Stimulated activated CD8-positive, alpha-beta memory T cell treated with anti-CD3 and anti-CD28 coated beads, Interleukin-2, amount 100 ng/mL, for 1 hour (primary cell): ENCODE measurements at places on chromosomes 16 and 17.

DNA sequence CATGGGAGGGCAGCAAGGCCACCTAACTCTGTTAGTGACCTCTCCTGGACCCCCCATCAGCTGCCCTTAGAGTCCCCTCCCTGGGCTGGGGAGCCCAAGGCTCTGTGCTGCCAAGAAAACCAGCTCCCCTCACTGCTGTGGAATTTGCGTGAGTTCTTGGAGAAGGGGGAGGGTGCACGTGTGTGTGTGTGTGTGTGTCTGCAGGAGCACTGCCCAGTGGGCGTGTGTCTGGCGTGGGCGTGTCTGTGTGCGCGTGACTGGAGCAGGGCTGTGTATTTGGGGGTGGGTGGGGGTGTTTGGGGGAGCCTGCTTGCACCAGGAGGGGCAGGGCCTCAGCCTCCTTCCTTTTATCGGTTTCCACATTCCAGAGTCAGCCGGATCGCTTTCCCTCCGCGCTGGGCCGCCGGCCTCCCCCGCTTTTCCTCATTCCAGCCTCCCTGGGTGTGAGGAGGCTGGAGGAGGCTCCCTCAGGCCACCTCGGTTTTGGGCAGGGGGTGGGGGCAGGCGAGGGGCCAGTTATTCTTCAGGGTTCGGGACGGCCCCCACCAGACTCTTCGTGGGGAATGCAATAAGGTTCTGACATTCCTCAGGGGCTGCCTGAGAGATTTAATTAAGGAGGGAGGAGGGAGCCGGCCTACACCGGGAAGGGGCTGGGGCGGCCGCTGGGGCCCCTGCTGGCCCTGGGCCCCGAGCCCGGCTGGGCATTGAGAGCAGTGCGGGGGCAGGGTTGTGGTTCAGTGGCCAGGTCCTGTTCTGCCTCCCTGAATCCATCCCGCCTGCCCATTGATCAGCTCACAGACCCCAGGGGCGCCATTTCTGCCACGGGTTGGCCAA is 2.5 kb downstream of the VASN start:
- DNase-seq: no peak

GRCh38 chr17:48231995-48232959 is 124.7 kb downstream of the SNX11 start:
- no peak for DNase-seq

DNA sequence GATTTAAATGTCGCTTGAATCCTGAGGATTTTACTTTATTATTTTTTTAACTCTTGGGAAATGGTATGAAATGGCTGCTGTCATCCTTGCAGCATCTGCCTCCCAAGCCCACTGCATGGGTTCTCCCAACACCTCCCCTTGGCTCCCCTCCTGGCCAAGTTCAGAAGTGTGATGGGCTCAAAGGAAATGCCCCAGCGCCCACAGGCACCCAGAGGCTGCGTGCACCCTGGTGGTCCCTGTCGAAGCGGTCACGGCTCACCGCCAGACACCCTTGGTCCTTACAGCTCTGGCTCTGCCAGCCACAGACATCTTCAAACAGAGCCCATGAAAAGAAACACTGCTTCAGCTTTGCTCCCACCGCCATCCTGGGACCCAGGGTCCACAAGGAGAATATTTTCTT is 334.7 kb downstream of the SOX9 start:
- DNase-seq: no peak

- DNase-seq: no peak
These were observed 218.3 kb downstream of the SOX9 start for GRCh38 chr17:72338847-72339790.

DNA sequence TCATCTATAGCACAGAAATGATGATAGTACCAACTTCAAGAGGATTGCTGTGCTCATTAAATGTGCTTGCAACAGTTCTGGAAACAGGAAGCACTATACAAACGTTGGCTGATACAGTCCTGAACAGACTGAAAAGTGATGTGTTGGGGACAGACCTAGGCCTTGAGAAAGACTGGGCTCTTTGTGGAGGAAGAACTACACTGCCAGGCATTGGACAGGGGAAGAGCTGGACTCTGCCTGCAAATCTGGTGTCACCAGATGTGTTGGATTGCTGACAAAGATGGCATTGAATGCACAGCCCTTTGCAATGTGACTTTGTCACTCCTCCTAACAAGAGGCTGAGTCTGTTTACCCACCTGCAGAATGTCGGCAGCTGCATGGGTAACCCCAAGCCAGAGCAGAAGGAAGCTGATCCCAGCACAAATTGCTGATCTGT is 12.4 kb upstream of the ST6GALNAC2 start:
- no peak for DNase-seq

GRCh38 chr16:84922351-84923120 is 88.8 kb downstream of the ZDHHC7 start:
- DNase-seq: no peak
